AML-193 (cell line): ENCODE measurements at places on chromosomes 7 and 10.

DNA sequence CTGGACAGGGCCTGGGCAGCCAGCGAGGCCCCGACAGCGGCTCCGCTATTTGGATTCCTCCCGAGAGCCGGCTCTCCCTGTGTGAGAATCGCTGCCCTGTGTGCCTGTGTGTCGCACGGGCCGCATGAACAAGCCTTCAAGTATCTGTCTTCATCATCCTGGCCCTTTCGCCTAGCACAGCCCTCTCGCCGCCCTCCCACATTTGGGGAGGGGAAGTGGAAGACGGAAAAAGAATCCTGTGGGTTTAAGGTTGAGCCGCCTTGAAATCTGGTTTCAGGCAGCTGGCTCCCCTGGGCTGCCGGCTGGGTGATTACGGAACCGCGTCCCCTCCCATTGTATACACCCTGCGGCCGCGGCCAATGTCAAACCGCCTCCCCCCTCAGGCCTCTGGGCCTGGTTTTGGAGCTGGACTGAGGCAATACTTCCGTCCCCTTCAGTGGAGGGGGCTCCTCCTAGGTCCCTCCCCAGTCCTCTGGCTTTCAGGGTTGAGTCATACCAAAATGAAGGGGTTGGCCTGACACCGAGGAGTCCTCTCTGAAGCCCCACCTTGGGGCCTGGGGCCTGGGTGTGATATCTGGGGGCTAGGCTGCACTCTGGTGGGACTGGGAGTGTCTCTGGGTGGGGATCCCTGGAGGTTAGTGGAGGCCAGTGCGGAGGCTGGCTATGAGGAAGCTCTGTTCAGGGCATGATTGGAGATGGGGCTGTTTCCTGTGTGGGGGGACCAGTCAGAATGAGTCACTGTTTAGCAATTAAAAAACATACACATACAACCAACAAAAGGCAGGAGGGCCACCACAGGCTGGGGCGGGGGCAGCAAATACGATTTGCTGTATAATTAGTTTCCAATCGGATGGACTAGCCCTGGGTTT lies 1.7 kb downstream of the TRIM8 start:
- peak; percentile 98 for DNase-seq

DNA sequence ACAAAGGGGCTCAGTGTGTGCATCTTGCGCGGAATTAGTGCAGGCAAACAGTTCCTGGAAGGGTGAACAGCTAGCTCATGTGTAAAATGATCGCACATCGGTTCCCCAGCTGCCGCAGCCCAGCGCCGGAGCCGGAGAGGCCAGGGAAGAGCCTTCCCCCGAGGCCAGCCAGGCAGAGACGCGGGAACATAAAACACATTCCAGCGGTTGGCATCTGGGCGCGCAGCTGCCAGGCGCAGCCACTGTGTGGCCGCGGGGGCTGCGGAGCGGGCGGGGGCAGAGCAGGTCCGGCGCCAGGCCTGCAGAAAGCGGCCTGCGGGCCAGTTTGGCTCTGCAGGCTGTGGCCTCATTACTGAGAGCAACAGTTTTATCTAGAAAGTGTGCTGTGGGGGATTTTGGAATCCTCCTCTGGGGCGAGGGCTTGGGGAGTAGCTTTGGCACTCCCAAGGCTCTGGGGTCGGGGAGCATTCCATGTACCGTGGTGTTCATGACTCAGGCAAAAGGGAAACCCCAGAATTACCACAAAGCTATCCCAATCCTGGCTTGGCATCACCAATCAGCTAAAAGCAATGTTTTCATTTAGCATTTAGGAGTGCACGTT lies 74.3 kb downstream of the SAMD9 start:
- no peak for DNase-seq

DNA sequence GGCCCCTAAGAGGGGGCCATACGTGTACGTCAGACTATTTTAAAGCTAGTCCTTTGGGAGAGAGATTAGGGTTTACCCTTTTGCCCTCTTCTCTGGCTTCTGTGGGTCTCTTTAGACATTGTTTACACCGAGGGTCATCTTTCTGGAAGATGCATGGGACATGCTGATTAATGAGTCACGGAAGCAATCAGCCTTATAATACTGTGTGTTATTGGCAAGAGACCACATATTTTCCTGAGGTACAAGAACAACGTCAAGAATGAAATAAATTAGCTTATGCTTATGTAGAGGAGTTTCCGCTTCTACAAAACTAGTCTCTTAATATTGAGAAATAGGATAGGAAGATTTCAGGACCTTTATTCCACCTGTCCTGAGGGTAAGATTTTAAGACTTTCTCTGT lies 327.7 kb downstream of the BBS9 start:
- no peak for DNase-seq

- DNase-seq, result no peak
These were observed 32.2 kb downstream of the DNAJB12 start for GRCh38 chr10:72322280-72323058.

DNA sequence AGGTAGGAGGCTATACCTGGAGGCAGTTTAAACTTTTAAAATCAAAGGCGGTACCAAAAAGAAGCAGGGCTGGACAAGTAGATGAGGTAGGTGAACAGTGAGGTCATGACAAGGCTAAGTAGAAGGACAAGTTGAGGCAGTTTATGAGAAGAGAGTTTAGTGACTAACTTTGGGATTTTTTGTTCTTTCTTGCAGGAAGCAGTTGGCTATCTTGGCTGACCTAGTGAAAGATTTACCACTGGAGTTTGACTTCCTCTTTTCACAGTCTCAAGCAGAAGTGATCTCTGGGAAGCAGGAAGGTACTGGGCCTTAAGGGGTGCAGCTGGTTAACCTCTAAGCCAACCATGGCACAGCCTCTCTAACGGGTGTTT lies 26.3 kb downstream of the ENTPD7 start:
- DNase-seq, result peak; percentile 92

- DNase-seq, result no peak
These were observed 91.9 kb downstream of the MYL10 start for GRCh38 chr7:101537205-101537604.

DNA sequence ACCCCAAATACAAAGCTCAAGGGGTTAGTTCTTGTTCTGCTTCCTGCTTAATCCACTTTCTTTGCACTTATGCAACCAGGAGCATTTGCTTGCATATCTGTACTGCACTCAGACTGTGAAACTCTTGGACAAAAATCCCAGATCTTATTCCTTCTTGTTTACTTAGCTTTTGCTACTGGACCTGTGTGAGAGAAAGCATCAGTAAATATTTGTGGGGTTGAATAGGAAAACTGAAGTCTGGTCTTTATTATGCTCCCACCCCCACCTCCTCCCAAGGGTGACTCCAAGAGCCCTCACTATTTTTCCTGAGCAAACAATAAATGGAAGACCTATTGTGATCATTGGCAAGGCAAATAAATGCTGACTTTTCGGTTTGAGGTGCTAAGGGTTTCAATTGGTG lies 57.1 kb upstream of the VSTM2A start:
- DNase-seq, result no peak

- no peak for DNase-seq
These were observed 168.9 kb downstream of the SLIT1 start for GRCh38 chr10:97016728-97017473.

GRCh38 chr7:150830937-150831336 lies 21.4 kb upstream of the AOC1 start:
- no peak for DNase-seq

- DNase-seq, result no peak
These were observed 106.6 kb upstream of the FAM204A start for GRCh38 chr10:118448744-118449143.

DNA sequence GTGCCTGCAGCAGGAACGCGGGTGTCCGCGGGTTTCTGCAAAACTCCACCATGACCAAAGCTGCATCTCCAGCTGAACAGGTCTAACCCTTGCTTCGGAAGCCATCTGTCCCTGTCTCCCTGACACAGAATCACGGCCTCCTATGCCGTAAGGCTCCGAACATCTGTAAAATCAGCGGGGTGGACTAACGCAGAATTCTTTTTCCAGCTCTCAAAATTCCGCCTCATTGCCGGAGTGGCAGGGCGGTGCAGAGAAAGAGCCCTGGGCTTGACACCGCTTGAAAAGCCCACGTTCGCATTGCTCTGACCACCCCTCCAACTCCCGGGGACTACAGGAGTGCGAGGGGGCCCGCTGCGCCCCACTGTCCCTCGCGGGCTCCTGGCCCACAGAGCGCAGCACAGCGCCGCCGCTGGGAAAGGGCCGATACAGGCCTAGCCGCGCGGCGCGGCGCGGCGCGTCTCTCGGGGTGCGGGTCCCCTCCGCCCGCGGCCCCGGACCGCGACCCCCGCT lies 409 bp downstream of the DNMBP start:
- peak; percentile 44 for DNase-seq

DNA sequence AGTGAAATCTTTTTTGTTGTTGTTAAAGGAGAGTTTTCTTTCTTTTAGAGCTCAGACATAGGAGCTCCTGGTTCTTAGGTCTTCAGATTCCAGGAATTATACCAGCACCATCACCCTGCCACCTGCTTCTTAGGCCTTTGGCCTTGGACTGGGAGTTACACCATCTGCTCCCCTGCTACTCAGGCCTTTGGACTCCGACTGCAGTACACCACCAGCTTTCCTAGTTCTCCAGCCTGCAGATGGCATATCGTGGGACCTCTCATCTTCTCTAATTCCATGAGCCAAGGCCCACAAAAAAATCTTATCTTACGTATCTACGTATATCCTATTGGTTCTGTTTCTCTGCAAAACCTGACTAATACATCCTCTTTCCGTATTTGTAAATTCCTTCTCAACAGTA lies 5.1 kb upstream of the TACC2 start:
- DNase-seq, result no peak

GRCh38 chr7:125126376-125126775 lies 196.8 kb upstream of the POT1 start:
- DNase-seq, result no peak

DNA sequence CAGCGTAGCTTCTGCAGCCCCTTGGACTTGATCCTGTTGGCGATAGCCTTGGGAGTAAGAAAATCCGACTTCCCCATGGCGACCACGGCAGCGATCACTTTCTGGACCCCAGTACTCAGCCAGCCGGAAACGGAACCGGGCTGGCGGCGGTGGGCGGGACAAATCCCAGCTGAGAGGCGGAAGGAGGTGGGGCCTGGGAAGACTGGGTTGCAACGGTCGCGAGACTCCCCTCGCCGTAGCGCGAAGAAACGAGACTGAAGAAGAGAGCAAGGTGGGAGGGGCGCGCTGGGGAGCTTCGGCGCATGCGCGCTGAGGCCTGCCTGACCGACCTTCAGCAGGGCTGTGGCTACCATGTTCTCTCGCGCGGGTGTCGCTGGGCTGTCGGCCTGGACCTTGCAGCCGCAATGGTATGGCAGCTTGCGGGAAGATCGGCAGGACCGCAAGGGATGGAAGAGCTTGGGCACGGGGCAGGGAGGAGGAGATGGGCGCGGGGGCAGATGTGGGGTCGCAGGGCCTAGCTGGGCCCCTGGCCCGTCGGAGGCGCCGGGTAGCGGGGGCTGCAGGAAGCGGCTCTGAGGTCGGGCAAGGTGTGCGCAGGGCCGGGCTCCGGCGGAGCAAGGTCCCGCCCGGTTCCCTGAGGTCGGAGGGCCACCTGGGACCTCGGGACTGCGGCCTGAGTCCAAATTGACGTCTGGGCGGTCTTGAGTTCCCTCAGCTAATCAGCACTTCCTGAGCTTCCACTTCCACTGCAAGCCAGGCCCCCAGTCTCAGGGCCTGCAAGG lies at the start of the genes ATP5F1C and KIN:
TSS of gene ATP5F1C (plus strand) at position 321 of the 782 bp plus-strand sequence. CDS start at position 352, 31 bp downstream.
TSS of gene KIN (minus strand) at position 137 of the 782 bp plus-strand sequence. CDS start at position 77, 60 bp downstream.
- peak; percentile 92 for DNase-seq

DNA sequence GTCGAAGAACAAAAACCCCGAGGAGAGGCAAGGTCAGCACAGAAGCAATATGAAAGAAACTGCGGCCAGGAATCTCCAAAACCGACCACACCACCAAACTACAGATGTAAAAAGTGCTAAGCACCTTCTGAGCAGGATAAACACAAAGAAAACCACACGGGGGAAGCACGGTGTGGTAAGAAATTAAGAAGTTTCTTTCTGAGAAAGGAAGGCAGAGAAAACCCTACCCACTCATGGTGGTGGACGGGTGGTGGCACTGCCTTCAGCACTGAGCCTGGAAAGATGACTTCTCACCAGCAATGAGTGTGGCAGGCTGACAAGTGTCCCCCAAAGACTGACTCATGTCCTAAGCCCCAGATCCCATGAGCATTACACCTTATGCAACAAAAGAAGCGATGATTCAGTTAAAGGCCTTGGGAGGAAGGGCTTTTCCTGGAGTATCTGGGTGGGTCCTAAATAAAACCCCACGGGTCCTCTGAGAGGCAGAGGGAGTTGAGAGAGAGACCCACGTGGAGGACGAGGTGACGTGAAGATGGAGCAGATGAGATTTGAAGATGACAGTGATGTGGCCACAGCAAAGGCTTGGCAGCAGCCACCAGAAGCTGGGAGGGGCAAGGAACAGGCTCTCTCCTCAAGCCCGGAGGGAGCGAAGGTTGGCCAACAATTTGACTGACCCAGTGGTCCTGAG lies 124.9 kb downstream of the DLG5 start:
- DNase-seq, result no peak

DNA sequence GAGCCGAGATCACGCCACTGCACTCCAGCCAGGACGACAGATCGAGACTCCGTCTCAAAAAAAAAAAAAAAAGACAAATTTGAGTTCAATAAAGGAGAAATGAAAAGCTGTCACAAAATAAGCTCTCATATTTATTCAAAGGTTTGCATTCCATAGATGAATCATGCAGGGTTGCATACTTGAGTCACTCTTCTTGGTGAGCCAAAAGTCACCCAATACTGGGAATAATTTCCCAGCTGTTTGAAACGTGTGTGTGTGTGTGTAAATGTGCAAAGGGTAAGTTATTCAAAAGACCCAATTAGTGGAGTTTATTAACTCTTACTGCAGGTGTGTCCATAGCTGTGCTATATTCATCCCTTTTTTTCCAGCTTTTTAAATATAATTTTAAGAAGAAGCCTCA lies 297.7 kb downstream of the CCDC3 start:
- DNase-seq, result no peak

DNA sequence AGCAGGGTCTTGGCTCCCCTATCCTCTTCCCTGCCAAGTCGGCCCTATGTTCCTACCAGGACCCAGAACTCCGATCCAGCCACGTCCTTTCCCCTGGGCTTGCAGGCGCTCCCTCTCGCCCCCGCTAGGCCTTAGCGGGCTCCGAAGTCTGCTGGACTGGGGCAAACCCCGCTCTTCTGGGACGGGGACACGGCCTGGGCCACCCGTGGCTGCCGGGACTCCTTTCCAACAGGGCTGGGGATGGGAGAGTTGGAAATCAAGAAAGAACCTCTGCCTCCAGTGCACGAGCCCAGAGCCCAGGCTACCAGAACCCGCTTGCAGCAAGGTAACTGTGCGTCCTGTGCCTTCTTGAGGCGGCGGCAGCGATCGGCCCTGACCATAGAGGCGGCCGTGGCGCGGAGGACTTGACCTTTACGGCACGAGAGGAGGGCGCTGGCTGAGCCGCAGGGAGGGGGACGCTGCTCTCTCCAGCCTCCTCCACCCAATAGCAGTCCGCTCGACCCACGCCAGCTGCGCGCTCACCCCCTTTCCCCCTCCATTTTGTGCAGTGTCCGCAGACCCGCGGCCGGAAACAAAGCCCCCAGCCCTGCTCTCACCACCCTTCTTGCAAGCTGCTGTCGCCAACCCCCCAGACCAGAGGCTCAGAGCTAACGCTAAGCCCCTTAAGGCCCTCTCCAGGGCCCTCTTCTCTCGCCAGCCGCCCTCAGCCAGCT lies 7.0 kb upstream of the HOXA11 start:
- no peak for DNase-seq
